Activated CD8-positive, alpha-beta memory T cell treated with anti-CD3 and anti-CD28 coated beads, Interleukin-2, amount 10 ng/mL, durations not matched to agents 7 days and 5 days (primary cell): ENCODE measurements at places on chromosomes 1 and 21.
A peak's percentile ranks its signal among the peaks of the same experiment; 100 is the strongest.

DNA sequence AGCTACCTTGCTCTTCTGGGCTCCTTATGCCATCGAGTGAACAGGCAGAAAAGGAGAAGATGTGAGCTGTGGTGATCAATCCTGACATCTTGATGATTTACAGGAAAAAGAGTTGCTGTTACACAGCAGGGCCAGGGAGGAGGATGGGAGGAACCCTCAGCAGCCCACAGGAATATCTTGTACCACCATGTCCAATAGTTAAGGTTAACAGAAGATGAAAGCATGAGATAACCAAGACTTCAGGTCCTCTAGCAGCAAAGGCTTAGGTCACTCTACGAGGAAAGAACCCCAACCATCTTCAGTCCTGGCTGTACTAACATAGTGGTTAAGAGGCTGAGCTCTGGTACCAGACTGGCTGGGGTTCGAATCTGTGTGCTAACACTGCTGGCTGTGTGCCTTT, 12.1 kb upstream of the SELENBP1 start:
- H3K27me3 ChIP-seq = no peaks in the 10 kb centered on the region
- no peaks in the 10 kb centered on the region for H3K36me3 ChIP-seq
- H3K4me1 ChIP-seq = no peaks in the 10 kb centered on the region
- H3K27ac ChIP-seq = no peak overlapping the region

DNA sequence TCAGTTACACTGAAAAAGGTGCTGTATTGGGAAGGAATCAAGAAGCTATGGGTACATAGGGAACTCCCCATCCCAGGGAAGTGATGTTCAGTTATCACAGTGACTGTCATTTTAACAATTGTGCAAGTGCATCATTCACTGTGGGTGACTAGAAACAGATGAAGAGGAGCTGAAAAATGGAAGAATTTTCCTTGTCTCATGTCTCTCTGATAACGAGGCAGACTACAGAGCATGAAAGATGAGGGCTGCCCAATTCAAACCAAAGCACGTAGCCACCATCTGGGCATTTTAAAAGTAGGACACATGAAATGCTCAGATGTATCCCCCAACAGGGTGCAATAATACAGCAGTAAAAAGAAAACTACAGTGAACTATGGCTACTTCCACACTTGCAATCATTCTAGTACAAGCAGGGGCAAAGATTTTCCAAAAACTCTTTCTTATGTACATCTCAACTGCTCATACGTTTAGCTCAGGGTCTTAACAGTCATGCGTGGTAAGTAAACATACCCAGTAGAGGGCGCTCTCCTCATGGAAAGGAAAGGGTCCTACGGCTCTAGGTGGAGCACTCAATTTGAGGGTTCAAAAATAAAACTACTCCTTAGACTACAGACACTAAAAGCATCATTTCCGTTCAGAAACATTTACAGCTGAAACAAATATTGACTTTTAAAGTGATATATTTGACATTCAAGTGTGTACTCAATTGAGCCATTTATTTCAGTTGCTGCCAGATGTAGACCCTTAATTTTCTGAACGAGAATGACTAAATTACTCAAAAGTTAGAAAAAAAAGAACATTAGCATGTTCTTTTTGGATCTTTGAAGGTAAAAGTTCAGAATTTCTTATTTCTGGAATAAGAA, 143.2 kb downstream of the KCTD3 start:
- no peaks in the 10 kb centered on the region for H3K36me3 ChIP-seq
- no peak for DNase-seq
- no peaks in the 10 kb centered on the region for H3K27me3 ChIP-seq
- H3K4me3 ChIP-seq = no peak overlapping the region

- no peaks in the 10 kb centered on the region for H3K36me3 ChIP-seq
- peaks cover 25% of the 10 kb centered on the region for H3K27me3 ChIP-seq
- DNase-seq = no peak
These were observed 14.2 kb upstream of the CYP4B1 start for GRCh38 chr1:46784666-46785065.

DNA sequence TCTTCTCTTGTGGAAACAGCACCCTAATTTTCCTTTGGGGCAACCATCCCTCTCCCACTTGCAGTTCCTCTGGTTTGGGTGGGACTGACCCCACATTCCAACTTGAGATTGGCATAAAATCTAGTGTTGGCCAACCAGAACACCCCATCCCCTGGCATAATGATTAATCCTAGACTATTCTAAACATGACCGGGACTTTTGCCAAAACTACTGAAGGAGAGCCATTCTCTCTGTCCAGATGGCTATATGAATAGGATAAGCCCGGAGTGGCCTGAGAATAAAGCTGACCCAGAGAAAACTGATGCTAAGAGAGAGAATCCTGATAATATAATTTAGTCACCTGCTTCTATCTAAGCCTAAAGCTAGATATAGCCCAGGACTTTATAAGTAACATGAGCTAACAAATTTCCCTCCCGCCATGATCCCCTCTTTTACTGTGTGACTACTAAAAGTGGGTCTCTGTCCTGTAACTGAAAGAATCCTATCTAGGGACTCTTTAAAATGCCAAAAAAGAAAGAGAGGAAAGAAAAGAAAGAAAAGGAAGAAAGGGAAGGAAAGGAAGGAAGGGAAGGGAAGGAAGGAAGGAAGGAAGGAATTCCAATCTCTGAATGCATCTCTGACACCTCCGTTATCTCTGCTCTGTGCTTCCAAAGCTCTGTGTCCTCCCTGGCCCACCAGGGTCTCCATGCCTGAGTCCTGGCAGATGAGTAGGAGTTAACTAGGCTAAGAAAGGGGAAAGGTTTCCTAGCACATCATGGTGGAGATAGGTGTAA, 28.0 kb upstream of the NRDC start:
- DNase-seq = no peak
- H3K4me3 ChIP-seq = no peak overlapping the region
- peaks cover 3% of the 10 kb centered on the region for H3K36me3 ChIP-seq
- H3K27me3 ChIP-seq = peaks cover 24% of the 10 kb centered on the region
- peaks cover 2% of the 10 kb centered on the region for H3K4me1 ChIP-seq

GRCh38 chr1:156911577-156912298, 8.7 kb upstream of the LRRC71 start:
- no peaks in the 10 kb centered on the region for H3K4me1 ChIP-seq
- H3K27me3 ChIP-seq = peaks cover 32% of the 10 kb centered on the region
- H3K4me3 ChIP-seq = no peak overlapping the region

- DNase-seq = no peak
- peaks cover 5% of the 10 kb centered on the region for H3K27me3 ChIP-seq
- no peak overlapping the region for H3K4me3 ChIP-seq
- H3K4me1 ChIP-seq = peaks cover 17% of the 10 kb centered on the region
- H3K36me3 ChIP-seq = peaks cover 2% of the 10 kb centered on the region
- no peak overlapping the region for H3K27ac ChIP-seq
These were observed 21.8 kb downstream of the RXRG start for GRCh38 chr1:165423136-165423535.

GRCh38 chr1:9253453-9254105, 19.0 kb downstream of the H6PD start:
- H3K27me3 ChIP-seq = no peaks in the 10 kb centered on the region
- H3K4me3 ChIP-seq = no peak overlapping the region
- DNase-seq = no peak
- H3K4me1 ChIP-seq = no peaks in the 10 kb centered on the region

GRCh38 chr21:31938330-31939301, 65.8 kb downstream of the HUNK start:
- H3K36me3 ChIP-seq = no peaks in the 10 kb centered on the region
- peaks cover 13% of the 10 kb centered on the region for H3K27me3 ChIP-seq
- H3K4me1 ChIP-seq = no peaks in the 10 kb centered on the region
- no peak overlapping the region for H3K4me3 ChIP-seq

DNA sequence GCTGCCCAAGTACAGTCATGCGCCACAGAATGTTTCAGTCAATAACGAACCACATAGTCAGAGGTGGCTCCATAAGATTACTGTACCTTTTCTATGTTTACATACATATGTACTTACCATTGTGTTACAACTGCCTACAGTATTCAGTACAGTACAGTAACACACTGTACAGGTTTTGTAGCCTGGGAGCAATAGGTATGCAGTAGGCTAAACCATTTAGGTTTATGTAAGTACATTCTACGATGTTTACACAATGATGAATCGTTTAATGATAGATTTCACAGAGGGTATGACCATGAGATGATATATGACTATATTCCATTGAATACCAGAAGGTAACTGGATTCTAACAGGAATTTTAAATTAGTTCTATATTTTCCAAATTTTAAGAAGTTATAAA, 10.5 kb downstream of the YY1AP1 start:
- DNase-seq = no peak
- no peak overlapping the region for H3K4me3 ChIP-seq
- H3K36me3 ChIP-seq = peaks cover 56% of the 10 kb centered on the region
- no peak overlapping the region for H3K27ac ChIP-seq
- peaks cover 5% of the 10 kb centered on the region for H3K4me1 ChIP-seq

- H3K27me3 ChIP-seq = no peaks in the 10 kb centered on the region
- H3K4me1 ChIP-seq = peaks cover 6% of the 10 kb centered on the region
- no peak overlapping the region for H3K27ac ChIP-seq
- H3K36me3 ChIP-seq = peaks cover 3% of the 10 kb centered on the region
- DNase-seq = no peak
These were observed 172.8 kb upstream of the SAMSN1 start for GRCh38 chr21:14718951-14719350.

- H3K36me3 ChIP-seq = no peaks in the 10 kb centered on the region
- peaks cover 11% of the 10 kb centered on the region for H3K27me3 ChIP-seq
- DNase-seq = no peak
These were observed 99.2 kb upstream of the TNR start for GRCh38 chr1:175842550-175842949.

DNA sequence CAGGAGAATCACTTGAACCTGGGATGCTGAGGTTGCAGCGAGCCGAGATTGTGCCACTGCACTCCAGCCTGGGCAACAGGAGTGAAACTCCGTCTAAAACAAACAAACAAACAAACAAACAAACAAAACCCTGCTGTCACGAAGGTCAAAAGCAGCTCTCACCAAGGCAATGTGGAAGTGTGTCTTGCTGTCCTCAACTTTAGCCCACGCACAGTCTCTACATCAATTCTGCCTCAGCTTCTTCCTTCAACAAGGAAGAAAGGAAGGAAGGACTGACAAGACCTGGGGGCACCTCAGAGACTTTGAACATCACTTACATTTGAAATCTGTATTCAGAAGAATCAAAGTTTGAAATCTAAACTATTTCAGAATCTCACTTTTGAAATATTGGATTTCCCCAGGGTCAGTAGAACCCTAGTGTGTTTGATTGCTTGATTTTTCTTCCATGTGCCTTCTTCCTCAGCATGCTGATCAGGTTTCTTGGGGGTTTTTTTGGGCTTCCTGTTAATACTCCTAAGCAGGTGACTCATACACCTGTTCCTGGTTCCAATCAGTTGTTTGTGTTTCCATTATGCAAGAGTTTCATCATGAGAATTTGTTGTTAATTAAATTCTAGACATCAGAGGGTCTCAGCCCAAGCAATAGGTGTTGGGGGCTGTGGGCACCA, 6.5 kb upstream of the CSTB start:
- H3K27me3 ChIP-seq = no peaks in the 10 kb centered on the region
- H3K36me3 ChIP-seq = no peaks in the 10 kb centered on the region

DNA sequence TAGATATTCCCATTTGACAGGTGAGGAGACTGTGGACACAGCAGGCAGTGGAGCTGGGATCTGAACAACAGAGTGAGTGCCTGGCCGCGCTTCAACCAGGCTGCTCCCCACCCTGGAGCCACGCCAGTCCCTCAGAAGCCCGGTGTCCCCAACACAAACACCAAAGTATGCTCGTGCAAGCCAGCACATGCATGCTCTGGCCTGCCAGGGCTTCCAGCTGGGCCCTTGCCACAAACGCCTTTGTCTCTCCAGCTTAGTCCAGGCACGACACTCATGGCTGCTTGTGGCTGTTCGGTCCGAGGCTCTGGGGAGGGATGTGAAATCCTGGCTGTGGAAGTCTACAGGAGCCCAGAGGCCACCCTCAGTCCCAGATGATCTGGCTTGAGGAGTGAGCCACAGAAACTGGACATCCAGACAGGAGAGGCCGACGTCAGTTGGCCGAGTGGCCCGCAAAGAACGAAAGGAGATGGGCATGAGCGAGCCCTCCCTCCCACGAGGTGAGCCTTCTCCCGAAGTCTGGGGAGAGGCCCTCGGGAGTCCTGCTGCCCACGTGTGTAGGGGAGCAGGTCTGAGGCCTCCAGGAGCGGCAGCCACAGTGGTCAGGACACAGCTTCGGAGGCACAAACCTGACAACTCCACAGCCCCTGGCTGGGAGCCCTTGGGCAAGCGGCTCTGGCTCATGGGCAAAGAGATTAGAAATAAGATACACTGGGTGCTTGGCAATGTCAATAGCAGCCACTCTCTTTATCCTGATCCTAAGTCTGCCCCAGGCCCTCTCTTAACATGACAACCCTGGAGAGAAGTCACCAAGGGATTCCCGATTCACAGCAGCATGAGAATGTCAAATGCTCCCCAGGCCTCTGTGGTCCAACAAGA, 117.1 kb upstream of the IFFO2 start:
- no peak overlapping the region for H3K4me3 ChIP-seq
- peak overlapping the region; percentile 70 for H3K27ac ChIP-seq
- no peaks in the 10 kb centered on the region for H3K27me3 ChIP-seq
- peaks cover 31% of the 10 kb centered on the region for H3K4me1 ChIP-seq

- DNase-seq = no peak
- no peak overlapping the region for H3K4me3 ChIP-seq
- H3K4me1 ChIP-seq = no peaks in the 10 kb centered on the region
- H3K36me3 ChIP-seq = no peaks in the 10 kb centered on the region
- H3K27me3 ChIP-seq = no peaks in the 10 kb centered on the region
These were observed 171.3 kb upstream of the BEND5 start for GRCh38 chr1:48947761-48948537.

DNA sequence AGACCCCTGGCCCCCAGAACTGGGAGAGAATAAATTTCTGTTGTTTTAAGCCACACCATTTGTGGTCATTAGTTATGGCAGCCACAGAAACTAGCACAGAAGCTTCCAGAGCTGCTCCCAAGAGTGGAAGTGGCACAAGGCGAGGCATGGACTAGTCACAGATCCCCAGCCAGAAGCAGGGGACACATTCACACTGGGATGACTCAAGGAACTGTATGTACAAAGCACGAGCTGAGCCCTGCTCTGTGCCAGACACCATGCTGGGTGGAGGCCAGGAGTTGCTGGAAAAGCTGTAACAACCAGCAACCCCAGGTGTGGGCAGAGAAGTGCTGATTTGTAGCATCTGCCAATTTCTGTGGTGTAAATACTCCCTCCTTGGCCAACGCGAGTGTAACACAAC, 55.6 kb downstream of the TCP10L start:
- no peaks in the 10 kb centered on the region for H3K36me3 ChIP-seq
- no peak for DNase-seq
- no peaks in the 10 kb centered on the region for H3K27me3 ChIP-seq

DNA sequence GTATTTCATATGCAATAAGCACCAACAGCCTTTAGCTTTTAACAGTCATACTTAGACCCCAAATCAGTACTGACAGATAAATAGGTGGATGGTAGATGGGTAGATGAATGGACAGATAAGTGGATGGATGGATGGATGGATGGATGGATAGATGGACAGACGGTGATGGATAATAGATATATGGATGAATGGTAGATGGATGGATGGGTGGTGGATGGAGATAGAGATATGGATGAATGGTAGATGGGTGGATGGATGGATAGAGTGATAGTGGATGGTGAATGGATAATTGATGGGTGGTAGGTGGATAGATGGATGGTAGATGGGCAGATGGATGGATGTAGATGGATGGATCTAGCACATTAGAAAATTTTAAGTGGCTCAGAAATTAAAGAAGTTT, 62.5 kb downstream of the TIAM1 start:
- H3K36me3 ChIP-seq = peaks cover 3% of the 10 kb centered on the region
- DNase-seq = no peak
- no peak overlapping the region for H3K4me3 ChIP-seq
- no peaks in the 10 kb centered on the region for H3K27me3 ChIP-seq
- no peak overlapping the region for H3K27ac ChIP-seq

- H3K36me3 ChIP-seq = no peaks in the 10 kb centered on the region
- H3K4me3 ChIP-seq = no peak overlapping the region
- H3K27me3 ChIP-seq = peaks cover 21% of the 10 kb centered on the region
- DNase-seq = no peak
These were observed 106.6 kb upstream of the POU3F1 start for GRCh38 chr1:38153066-38153777.
